ENCODE measurements at places on chromosomes 5 and 9. TPM values are rescaled to one million over a fixed set of nuclear protein-coding genes. Genes with fewer than 3 reads are reported as not detected.

GRCh38 chr9:82581516-82581915, 481.4 kb downstream of the RASEF start:
- no peak for DNase-seq

MYO10 gene
- 21.3 TPM for total RNA-seq

LCN10 gene
- not detected for total RNA-seq

STING1 gene
- total RNA-seq: 20.0 TPM
